ENCODE measurements at places on chromosomes 7 and 10.
A peak's percentile ranks its signal among the peaks of the same experiment; 100 is the strongest.

GRCh38 chr10:91229683-91230082 is 9.2 kb downstream of the PCGF5 start:
- DNase-seq = no peak

GRCh38 chr10:83724471-83725241 is 414.7 kb upstream of the GHITM start:
- peak; percentile 15 for DNase-seq

- DNase-seq = no peak
Measured at GRCh38 chr10:14598809-14599764, 175.6 kb downstream of the FAM107B start.

DNA sequence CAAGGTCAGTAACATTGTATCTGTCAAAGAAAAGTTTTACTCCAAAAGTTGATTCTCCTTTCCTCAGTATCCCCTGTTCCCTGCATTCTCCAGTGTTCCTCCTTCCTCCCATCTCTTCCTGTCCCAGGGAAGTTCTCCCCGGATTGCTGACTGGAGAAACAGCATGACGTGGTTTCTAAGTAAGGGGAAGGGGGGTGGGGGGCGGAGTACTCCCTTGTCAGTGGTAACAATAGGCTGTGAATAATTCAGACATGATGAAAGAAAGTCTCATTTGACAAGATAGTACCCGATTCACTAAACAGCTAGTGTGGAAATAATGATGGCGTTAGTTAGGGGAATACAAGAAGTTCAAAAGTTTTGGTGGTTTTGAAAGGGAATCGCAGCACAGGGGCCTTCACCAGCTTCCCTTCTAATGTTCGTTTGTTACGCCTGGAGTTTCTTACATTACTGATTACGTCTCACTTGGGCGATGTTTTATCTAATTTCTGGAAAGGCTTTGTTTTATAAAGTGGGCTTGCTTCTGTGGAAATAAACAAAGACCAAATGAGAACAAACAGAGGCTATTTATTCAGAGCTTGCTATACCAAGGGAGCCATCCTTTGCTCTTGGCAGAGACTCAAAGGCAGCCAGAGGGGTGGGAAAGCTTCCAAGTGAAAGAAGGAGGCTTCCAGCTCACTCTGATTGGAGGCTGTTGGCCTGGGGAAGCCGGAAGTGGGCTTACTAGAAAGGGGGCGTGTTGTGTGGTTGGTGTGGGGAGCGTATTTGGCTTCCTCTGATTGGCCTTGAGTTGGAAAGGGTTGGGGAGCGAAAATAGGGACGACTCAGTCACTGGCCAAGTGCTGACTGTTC is 453.7 kb downstream of the SDK1 start:
- no peak for DNase-seq

DNA sequence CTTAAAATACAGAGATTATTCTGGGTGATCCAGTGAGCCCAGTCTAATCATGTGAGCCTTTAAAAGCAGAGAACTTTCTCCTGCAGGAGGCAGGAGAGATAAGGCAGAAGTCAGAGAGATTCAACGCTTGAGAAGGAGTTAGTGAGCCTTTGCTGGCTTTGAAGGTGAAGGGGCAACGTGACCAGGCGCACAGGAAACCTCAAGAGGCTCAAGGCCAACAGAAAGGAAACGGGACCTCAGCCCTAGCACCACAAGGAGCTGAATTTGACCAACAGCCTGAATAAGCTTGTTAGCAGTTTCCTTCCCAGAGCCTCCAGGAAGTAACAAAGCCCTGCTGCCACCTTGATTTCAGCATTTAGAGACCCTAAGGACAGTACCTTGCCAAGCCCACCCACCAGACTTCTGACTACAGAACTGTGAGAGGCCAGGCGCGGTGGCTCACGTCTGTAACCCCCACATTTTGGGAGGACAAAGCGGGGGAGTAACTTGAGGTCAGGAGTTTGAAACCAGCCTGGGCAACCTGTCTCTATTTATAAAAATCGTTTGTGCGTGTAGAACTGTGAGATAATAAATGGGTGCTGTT is 87.3 kb upstream of the KAT6B start:
- DNase-seq = no peak

- no peak for DNase-seq
Measured at GRCh38 chr7:49631071-49631815, 142.2 kb upstream of the VWC2 start.

DNA sequence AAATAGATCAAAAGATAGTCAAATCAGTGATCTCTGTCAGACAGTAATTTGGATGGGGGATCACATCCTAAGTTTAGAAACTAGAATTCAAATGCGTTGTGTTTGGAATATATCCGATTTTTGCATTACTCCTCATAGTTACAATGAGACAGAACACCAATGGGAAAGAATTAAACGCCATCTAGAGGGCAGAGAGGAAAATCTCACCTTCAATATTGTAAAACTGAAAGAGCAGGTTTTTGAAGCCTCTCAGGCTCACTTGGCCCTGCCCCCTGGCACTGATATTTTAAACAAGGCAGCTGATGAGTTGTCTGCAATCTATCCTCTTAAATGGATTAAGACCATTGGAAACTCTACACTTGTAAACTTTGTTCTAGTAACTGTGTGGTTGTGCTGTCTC is 17.7 kb downstream of the FRG2B start:
- DNase-seq = no peak

DNA sequence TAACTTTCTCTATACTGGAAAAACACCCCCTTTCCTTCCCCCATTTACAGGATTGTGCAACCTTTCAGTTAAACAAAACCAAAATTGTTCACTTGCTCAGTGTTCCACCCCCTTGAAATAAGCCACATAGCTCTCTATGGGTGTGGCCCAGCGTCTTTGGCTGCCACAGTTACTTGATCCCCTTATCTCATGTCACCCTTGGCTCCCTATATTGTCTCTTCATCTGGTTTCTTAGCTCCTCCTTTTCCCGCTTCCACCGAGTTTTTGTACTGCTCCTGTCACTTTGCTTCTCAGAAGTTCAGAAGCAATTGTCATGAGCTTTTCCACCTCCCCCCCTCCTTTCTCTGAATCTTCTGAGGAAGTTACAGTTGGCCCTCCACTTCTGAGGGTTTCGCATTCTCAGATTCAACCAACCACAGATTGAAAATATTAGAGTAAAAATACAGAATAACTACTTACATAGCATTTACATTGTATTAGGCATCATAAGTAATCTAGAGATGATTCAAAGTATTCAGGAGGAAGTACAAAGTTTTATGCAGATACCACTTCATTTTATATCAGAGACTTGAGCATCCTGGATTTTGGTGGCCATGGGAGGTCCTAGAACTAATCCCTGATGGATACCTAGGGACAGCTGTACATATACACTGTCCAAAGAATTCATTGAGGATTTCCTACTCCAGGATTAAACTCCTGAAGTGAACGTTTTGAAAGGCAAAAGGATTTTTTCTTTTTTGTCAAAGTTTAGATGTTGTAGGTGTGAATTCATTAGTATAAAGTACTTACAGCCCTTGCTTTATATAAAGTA is 60.4 kb downstream of the ADD3 start:
- no peak for DNase-seq

DNA sequence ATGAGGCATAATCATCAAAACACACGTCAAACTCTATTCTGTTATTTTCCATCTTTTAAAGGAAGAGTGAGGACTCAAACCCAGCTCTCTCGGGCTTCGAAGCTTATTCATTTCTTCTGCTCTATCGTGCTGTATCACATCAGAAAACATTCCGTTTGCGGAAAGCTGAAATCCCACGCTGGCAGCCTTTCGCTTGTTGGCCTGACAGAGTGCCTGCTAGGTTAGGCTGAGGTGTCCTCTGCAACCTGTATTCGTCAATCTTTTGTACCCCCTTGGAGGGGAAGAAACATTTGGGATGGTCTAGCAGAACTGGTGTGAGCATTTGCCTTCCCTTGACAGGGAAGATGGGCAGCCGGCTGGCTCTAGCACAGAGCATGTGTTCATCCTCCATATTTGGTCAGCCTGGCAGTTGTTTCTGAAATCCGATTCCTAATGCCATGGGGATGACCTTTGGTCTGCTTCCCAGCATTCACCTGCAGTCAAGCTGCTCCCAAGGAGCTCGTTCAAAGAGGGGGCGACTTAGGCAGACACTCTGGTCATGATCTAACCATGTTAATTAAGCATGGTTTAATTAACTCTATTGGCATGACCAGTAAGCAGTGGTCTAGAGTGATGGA is 55.2 kb downstream of the TACC2 start:
- DNase-seq = peak; percentile 90

GRCh38 chr7:78417180-78417853 is 618.7 kb downstream of the PHTF2 start:
- no peak for DNase-seq

DNA sequence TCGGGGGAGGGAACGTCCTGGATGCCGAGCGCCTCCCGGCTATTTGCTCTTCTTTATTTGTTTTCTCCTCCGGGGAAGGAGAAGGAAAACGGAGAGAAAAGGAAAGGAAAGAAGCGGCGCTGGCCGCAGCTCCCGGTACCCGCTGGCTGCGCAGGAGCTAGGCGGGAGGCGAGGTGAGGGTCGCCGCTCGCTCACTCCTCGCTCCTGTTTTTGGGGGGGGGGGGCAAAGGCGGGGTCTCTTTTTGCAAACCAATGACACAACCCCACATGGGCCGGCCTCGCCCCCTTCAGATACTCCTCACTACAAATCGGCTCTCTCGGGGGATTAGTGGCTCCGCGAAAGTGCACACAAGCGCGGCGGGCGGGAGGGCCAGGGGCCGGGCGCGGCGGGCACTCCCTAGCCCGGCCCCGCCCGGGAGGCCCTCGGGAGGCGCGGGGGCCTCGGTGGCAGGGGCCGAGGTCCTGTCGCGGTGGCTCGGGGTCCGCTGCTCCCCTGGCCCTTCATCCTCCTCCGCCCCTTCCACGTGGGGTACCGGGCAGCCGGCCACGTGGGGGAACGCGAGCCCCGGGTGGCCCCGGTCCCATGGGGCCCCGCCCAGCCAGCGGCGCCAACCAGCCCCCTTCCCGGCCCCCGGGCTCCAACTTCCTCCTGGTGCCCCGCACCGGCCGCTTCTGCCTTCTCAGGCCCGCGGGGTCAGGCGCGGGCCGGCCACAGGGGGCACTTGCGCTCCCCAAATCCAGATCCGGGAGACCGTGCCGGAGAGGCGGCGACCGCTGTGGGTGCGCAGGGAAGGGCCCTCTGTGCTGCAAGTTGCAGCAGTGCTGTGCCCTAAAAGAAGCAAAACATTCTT is 718 bp upstream of the CTBP2 start:
- peak; percentile 93 for DNase-seq

GRCh38 chr10:34275626-34276130 is 539.4 kb downstream of the PARD3 start:
- no peak for DNase-seq

- DNase-seq = no peak
Measured at GRCh38 chr7:83472376-83472775, 176.6 kb downstream of the SEMA3E start.

- DNase-seq = no peak
Measured at GRCh38 chr10:122849900-122850605, 4.4 kb upstream of the CUZD1 start.

DNA sequence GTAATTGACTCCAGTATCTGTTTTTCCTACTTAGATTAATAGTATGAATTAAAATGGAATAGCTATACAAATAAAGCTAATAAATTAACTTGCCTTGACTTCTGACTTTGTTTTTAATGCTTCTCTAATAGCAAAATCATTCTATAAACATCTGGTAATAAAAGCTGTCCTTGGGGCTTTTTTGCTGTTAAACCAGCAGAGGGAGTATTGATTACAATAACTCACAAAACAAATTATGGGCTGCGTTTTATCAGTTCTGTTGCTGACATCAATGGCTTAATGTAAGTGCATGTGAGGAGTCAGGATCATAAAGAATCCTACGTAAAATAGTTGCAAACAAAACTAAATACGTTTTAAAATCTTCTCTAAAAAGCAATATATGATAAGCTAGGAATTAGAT is 667.8 kb downstream of the PCDH15 start:
- no peak for DNase-seq

GRCh38 chr10:30870896-30871295 is 160.8 kb downstream of the ZNF438 start:
- DNase-seq = no peak

DNA sequence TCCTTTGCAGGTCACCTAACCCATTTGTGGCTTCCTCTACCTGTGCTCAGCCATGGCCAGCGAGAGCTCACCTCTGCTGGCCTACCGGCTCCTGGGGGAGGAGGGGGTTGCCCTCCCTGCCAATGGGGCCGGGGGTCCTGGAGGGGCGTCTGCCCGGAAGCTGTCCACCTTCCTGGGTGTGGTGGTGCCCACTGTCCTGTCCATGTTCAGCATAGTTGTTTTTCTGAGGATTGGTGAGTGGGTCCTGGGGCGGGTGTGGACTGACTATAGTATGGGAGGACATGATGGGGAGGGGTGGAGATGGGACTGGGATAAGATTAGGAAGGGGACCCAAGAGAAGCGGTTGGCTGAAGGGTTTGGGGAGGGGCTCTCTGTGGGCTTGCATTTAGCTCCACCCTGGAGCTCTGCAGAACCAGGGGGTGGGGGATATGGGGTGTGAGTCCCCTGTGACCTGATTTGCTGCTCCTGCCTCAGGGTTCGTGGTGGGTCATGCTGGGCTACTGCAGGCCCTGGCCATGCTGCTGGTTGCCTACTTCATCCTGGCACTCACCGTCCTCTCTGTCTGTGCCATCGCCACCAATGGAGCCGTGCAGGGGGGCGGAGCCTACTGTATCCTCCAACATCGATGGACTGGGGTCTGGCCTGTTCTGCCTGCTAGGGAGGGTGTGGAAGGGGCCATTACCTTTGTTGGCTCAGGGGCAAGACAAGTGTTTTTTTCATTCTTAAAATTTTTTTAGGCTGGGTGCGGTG is 1.8 kb downstream of the SLC12A9 start:
- DNase-seq = no peak

DNA sequence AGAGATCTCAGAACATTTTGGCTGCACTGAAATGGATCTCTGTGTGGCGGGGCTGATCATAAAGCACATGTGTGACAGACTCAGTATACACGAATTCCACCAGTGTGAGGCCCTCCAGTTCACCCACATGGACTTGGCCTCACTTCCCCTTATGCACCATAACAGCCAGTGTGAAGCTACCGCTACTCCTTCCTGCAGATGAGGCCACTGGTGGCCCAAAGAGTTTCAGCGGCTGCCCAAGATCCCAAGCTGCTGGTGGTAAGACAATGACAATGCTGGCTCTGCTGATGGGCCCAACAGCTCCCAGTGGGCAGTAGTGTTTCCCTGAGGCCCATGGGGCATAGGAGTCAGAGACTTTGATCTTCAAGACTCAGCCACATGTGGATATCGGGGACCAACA is 21.0 kb upstream of the C10orf71 start:
- no peak for DNase-seq

DNA sequence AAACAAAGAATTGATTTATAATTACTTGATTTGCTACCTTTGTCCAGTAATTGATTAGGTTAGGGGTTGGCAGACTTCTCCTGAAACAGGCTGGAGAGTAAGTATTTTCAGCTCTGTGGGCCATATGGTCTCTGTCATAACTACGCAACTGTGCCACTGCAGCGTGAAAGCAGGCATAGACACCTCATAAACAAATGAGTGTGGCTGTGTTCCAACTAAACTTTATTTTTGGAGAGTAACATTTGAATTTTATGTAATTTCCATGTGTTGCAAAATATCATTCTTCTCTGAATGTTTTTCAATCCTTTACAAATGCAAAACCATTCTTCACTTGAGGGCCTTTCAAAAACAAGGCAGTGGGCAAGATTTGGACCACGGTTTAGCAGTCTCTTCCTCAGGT is 76.9 kb downstream of the GALNT17 start:
- no peak for DNase-seq

Measured in kidney (tissue), 22 donors.